ENCODE measurements at places on chromosomes 1 and 21. TPM values are rescaled to one million over a fixed set of nuclear protein-coding genes. Genes with fewer than 3 reads are reported as not detected.

FCRL5 gene
- 0.23 TPM for total RNA-seq

HIPK1 gene
- 238 TPM for total RNA-seq

ABCG1 gene
- 13.8 TPM for total RNA-seq

KCNN3 gene
- not detected for total RNA-seq

U2AF1 gene
- total RNA-seq, result 363 TPM

BTBD8 gene
- 4.0 TPM for total RNA-seq

ILDR2 gene
- 2.4 TPM for total RNA-seq

VPS13D gene
- 81.7 TPM for total RNA-seq

USP24 gene
- 155 TPM for total RNA-seq

KIF26B gene
- 0.18 TPM for total RNA-seq

ECE1 gene
- total RNA-seq, result 70.1 TPM

KCNJ6 gene
- not detected for total RNA-seq

CTBS gene
- total RNA-seq, result 14.4 TPM

ACTN2 gene
- total RNA-seq, result not detected

MIS18A gene
- total RNA-seq, result 5.2 TPM

INKA2 gene
- 2.6 TPM for total RNA-seq

KCNQ4 gene
- total RNA-seq, result 0.45 TPM

OR2M3 gene
- not detected for total RNA-seq

ST7L gene
- 23.5 TPM for total RNA-seq

OR2L3 gene
- not detected for total RNA-seq

BATF3 gene
- 3.6 TPM for total RNA-seq

LINGO4 gene
- not detected for total RNA-seq

KCNC4 gene
- total RNA-seq, result 2.5 TPM

ACBD3 gene
- total RNA-seq, result 28.8 TPM

OR2L5 gene
- not detected for total RNA-seq

NBPF12 gene
- total RNA-seq, result 22.6 TPM

OR2L8 gene
- total RNA-seq, result not detected

All from natural killer cell (primary cell).